ENCODE measurements at places on chromosomes 12 and 14.

GRCh38 chr12:62907561-62907960 lies 27.4 kb downstream of the PPM1H start:
- DNase-seq: no peak

- DNase-seq: no peak
Observed at GRCh38 chr12:30988646-30989286, 62.2 kb downstream of the TSPAN11 start.

DNA sequence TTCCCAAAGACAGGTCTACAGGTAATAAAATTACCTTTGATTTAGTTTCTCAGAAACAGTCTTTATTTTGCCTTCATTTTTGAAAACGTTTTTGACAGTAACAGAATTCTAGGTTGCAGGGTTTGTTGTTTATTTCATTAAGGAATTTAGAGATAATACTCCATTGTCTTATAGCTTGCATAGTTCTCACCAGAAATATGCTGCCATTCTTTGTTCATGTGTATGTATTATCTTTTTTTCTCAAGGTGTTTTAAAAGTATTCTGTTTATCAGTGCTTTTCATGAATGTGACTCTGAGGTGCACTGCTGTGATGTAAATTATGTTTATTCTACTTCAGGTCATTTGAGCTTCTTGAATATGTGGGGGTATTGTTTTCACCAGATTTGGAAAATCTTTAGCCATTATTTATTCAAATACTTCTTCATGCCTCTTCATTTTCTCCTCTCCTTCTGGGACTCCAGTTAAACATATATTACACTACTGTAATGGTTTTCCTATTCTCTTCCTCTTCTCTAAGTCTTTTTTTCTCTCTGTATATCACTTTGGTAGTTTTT lies 32.7 kb downstream of the ZNF605 start:
- DNase-seq: no peak

GRCh38 chr12:11662369-11662768 lies 12.9 kb downstream of the ETV6 start:
- DNase-seq: no peak

GRCh38 chr12:83893101-83893500 lies 1019.5 kb downstream of the SLC6A15 start:
- no peak for DNase-seq

- no peak for DNase-seq
Observed at GRCh38 chr12:9864913-9865675, 4.1 kb downstream of the CLEC2B start.

GRCh38 chr12:53489242-53489864 lies 9.9 kb downstream of the MAP3K12 start:
- no peak for DNase-seq

GRCh38 chr14:61033855-61034254 lies 52.8 kb downstream of the SLC38A6 start:
- no peak for DNase-seq

- no peak for DNase-seq
Observed at GRCh38 chr14:103391048-103391447, 5.8 kb downstream of the MARK3 start.

DNA sequence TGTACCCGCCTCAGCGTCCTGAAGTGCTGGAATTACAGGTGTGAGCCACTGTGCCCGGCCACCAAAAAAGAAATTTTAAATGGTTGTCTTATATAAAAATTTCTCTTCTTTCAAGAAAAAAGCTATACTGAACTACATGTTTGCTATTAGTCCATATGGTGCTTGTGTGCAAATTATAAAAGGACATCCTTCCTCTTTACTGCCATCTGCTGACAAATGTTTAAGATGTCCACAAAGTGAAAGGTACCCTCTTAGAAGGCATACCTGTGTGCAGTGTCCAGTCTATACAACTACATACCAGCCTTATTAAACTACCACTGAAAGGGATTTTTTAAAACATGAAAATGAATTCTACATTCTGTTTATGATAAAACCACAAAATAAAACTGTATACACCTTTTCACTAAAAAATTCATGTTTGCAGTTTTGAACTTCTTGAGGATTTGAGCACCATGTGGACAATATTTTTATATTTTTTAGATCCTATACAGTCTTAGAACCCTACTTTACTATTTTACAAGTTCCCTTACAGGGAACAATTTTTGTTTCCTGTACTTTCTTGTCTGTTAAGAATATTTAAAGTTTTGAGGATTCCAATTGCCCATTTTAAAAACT lies 32.8 kb upstream of the TOMM20L start:
- no peak for DNase-seq

- no peak for DNase-seq
Observed at GRCh38 chr12:131194166-131194565, 240.5 kb downstream of the ADGRD1 start.

DNA sequence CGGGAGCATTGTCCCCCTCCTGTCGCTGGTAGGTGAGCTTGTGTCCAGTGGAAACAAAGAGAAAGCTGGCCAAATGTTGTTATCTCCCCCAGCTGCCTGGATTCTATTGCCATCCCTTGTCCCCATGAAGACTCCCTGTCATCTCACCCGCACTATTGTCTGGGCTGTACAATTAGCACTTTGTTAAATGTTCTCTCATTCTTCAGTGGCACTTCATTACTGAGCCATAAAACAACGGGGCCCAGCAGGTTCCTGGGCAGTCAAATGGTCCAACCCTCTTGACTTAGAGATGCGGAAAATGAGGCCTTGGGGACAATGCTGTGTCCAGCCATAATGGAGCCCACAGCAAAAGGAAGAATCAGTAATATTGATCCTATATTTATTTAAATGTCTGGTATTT lies 13.2 kb upstream of the COL2A1 start:
- no peak for DNase-seq

GRCh38 chr14:54642801-54643695 lies 76.1 kb downstream of the SAMD4A start:
- no peak for DNase-seq

DNA sequence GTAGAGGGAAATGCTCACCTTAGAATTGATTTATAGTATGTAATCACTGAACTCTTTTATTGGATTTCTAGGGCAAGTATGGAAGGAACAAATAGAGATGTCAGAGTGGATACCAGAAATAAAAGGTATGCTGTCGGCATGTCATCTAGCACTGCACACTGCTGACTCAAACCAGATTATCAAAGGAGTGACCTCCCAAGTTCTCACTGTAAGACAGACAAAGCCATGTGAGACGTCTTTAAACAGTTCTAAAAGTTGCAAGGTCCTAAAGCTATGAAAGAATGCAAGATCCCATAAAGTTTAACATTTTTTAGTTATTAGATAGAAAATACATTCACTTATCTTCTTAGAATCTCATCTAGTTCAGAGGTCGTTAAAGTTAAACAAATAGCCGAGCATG lies 70.0 kb upstream of the CPM start:
- DNase-seq: no peak

GRCh38 chr12:94712815-94713515 lies 62.6 kb upstream of the TMCC3 start:
- no peak for DNase-seq

GRCh38 chr12:88338486-88338885 lies 196.4 kb downstream of the TMTC3 start:
- DNase-seq: no peak

DNA sequence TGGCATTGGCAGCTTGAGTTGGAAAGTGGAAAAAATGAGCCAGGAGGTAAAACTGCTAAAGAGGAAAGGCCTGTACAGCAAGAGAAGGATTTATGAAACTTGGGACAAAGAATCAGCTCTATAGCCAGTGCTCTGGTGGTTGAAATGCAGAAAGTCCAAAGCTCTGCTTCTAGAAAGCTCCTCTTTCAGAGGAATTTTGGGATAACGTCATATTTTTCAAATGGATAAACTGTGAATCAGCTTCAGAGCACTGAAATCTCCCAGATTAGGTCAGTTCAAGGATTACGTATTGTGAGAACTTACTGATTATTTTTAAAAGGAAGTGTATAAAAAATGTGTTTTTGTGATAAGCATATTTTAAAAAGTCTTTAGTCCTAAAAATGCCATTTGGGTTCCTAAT lies 203.1 kb upstream of the CNOT2 start:
- no peak for DNase-seq

DNA sequence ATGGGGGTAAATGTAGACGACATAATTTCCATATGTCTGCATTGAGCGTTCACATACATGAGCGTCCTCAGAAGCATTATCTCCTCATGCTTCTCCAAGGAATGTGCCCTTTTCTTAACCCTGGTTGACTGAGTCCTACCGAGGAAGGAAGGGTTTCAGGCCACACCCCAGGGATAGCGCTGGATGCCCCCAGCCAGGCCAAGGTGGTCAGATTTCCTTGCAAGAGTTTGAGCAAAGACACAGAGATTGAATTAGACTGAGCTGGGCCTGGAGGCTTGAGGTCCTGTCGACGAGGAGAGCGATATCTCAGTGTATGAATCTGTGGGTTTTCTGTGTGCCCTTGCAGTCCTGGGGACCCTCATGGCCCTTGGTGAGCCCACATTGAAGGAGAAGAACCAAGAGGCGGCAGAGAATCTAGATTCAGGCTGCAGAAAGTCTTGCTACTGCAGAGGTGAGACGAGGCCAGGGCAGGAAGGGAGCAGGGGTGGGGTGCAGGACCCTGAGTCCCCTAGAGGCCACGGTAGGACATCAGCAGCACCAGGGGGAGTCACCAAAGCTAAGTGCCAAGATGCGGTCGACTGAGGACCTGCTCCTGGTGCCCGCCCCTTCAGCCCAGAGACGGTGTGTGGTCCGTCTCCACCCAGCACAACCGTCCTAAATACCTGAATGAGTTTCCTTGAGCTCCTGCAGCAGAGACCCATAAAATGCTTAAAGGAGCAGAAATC lies 94.7 kb upstream of the DIO3 start:
- DNase-seq: no peak

GRCh38 chr12:113057565-113058485 lies 1.3 kb downstream of the DTX1 start:
- DNase-seq: no peak

- DNase-seq: no peak
Observed at GRCh38 chr14:94659256-94659655, 47.1 kb downstream of the SERPINA3 start.

- DNase-seq: no peak
Observed at GRCh38 chr14:91398707-91399106, 18.9 kb downstream of the CCDC88C start.

GRCh38 chr14:65156568-65157366 lies 54.5 kb upstream of the MAX start:
- no peak for DNase-seq

DNA sequence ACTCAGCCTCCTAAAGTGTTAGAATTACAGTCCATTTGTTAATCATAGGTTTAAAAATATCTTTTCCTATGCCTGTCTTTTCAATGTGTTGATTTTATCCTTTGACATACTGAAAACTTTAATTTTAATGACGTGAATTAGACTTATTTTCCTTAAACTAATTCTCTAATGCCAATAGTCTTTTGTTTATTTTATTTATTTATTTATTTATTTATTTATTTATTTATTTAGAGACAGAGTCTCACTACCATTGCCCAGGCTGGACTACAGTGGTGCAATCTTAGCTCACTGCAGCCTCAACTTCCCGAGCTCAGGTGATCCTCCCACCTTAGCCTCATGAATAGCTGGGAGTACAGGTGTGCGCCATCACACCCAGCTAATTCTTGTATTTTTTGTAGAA lies 694.5 kb downstream of the TRHDE start:
- DNase-seq: no peak

DNA sequence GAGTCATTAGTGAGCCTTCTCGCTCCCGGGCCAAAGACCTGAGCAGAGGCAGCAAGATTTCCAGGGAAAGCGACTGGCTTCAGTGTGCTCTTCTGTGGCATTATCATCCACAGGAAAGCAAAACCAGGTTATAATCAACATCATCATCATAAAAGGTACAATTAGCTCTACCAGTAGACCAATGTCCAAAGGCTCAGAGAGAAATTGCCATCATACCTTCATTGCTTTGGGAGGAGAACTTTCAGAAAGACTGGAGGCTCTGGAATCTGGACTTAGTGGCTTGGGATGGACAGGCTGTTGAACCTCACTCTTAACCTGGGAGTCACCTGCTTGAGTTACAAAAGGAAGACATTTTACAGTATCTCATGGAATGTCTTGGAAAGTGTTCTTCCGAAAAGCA lies 25.1 kb upstream of the CERS5 start:
- DNase-seq: no peak

GRCh38 chr14:92783813-92784431 lies 10.2 kb upstream of the GOLGA5 start:
- DNase-seq: peak; percentile 35

GRCh38 chr14:74457565-74457895 lies 31.5 kb upstream of the SYNDIG1L start:
- no peak for DNase-seq

GRCh38 chr14:55717621-55718020 lies 137.6 kb downstream of the KTN1 start:
- DNase-seq: no peak

- DNase-seq: no peak
Observed at GRCh38 chr12:4771960-4772566, 51.9 kb downstream of the GALNT8 start.

Data from stimulated activated naive B cell treated with anti-CD40 and anti-IgM and Interleukin-4, amounts not matched to agents 10 μg/mL and 1 μg/mL and 100 μg/mL, for 72 hours (primary cell).